ENCODE measurements at places on chromosomes 4 and X.

GRCh38 chrX:10022580-10023245 lies 55.6 kb downstream of the CLDN34 start:
- peak; percentile 73 for DNase-seq

- peak; percentile 89 for DNase-seq
Measured at GRCh38 chr4:177016541-177017141, 223.9 kb upstream of the VEGFC start.

DNA sequence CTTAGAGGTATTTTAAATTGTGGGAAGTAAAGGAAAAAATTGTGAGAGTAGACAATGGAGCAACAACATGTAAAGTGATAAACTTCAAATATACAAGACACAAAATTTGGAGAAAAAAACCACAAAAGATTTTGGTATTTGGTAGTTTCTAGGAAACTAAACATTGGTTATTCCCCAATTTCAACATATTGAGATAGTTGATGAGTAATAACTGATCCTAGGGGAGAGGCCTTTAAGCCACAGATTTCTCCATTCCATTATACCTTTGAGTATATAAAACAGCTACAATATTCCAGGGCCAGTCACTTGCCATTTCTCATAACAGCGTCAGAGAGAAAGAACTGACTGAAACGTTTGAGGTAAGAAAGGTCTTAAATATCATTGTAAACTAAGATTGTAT lies at the start of gene FDCSP:
Gene FDCSP, plus strand, starts transcription at position 301 of the 400 bp plus-strand sequence. CDS start 5,071 bp downstream, outside the sequence.
- no peak for DNase-seq

- peak; percentile 10 for DNase-seq
Measured at GRCh38 chr4:154465085-154465484, 26.5 kb downstream of the DCHS2 start.

DNA sequence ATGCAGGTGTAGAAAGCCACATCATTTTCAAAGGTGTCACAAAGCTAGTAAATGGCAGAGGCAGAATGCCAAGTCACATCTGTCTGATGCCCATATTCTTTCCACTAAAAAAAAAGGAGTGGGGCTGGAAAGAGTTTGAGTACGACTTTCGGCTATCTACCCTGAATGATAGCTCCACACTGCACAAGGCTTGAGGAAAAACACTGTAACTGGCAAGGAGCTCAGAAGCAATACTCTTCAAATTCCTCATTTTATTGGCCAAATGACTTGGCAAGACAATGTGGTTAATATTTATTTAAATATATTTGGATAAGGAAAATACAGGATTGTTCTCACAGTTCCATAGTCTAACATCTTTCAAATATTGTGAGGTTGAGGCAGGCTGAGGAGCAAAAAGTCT lies 5.4 kb upstream of the ADH1C start:
- no peak for DNase-seq

DNA sequence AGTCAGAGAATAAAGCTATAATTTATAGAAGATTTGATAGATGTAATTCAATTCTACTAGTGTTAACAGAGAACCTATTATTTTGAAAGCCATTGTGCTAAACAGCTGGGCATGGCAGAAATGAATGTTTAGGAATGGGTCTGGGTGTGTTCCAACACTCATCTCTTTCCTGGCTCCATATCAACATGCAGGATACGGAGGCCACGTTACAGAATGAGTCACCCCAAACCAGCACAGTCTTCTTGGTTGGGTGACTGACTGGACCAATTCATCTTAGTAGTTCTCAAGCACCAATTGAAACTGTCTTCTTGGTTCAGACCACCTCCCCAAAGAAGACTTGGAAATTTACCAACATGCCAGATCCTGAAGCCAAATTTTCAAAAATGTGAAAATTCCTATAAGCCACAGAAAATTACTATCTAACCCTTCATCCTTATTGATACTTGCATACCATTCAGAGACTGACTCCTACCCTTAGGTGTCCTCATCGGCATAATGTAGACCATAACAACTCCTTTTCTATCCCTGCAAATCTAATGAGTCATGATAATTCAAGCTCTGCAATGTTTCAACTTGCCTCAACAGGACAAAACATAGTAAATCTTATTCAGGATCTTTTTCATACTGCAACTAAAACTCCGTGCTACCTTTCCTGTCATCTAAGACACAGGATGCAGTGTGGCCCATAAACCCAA lies 52.0 kb upstream of the ATOH1 start:
- no peak for DNase-seq

DNA sequence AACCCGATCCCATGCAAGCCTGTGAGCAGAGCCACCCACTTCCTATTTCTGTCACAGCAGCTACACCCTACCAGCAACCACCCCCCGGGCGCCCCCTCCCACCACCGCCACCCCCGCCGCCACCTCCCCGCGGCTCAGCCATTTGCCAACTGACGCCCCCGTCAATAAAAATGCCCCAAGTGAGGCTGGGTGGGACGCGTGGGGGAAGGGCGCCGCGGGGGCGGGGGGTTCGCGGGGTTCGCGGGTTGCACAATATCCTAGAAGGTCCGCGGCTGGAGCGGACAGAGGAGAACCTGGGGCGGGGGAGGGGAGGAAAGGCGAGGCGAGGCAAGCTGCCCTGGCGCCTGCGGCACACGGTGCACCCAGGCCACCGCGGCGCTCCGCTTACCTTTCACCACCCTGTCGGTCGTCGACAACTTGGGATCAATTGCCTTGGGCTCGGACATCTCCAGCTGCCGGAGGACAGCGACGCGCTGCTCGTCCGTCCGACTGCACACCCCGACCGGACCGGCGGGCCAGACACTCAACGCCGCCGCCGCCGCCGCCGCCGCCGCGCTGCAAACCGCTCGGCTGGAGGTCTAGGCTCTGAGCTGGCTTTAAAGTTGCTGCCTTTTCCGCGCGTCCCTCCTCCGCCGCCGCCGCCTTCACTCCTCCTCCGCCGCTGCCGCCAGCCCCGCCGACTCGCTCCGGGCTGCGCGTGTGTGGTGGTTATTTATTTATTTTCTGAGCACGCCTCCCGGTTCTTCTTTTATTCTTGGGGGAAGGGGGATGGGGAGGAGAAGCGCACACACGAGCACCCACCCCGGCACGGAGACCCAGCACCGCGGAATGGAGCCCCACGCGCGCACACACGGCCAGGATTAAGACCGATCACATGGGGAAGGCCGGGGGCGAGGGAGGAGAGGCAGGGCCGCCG lies 717 bp downstream of the PPP3CA start:
- DNase-seq = peak; percentile 60

DNA sequence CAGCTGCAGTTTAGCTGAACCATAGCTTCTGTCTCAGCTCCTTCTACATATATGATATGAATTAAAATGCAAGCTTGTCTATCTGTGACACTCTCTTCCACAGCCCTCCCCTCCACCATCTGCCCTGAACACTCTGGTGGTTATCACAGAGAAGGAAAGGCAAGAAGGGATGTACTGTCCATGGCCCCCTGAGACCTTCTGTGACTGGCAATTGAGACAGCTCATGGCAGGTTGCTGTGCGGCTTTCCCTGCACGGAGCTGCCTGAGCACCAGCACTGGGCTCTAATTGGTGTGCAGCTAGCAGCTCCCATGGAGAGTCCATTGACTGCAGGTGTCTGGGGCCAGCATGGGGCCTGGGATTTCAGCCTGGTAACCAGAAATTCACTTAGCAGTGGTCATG lies 109.8 kb upstream of the ANXA3 start:
- DNase-seq = no peak

DNA sequence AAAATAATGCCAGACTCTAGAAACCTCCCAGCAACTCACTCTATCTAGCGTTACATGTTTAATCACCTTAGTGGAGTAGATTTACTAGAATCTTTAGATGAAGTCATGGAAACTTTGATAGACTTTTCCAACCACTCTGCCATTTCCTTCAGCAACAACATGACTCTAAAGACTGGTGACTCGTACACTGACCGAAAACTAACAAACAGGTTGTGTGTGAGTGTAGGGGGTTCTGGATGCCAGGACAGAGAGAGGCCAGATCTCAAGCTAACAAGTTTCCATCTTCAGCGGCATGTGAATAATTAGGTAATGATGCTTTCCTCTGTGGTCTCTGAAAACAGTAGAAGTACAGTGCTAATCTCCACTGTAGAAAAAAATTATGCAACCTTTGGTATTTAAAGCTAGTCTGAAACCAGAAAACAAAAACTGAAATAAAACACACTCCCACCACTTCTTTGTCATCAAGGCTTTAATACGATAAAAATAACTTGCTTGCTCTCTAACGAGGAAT lies 286.4 kb downstream of the PRDM5 start:
- no peak for DNase-seq

DNA sequence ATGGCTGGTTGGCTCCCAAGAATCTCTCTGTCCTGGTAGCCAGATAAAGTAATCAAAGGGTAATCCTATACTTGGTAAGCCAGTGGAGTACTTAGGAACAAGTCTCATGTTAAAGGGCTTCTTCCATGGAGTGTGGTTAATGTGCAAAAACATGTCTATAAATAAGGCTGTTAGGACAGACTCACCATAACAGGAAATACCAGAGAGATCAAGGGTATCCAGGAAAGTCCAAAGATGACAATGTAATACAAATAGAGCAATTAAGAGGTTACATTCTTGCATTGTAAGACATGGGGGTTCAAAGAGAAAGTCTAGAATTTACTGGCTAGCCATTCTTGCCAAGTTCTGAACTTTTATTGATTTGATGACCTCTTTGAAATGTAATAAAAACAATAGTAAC lies 61.9 kb upstream of the ZCCHC13 start:
- peak; percentile 66 for DNase-seq

DNA sequence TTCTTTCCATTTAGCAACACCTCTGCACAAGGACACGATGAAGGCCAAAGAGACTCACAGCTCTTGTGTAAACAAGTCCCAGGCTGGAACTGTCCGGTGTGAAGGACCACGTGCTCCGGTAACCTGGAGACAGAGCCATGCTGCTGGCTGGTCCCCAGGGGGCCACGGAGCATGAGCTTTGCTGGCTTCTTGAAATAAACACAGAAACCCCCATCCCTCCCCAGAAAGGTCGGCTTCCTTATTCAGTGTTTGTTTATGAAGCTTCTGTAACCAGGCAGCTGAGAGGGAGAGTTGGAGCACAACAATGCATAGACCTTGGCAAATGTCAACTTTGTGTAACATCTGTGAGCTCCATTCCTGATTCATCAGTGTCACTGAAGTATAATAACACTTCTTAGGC lies 109.4 kb downstream of the GPR143 start:
- no peak for DNase-seq

DNA sequence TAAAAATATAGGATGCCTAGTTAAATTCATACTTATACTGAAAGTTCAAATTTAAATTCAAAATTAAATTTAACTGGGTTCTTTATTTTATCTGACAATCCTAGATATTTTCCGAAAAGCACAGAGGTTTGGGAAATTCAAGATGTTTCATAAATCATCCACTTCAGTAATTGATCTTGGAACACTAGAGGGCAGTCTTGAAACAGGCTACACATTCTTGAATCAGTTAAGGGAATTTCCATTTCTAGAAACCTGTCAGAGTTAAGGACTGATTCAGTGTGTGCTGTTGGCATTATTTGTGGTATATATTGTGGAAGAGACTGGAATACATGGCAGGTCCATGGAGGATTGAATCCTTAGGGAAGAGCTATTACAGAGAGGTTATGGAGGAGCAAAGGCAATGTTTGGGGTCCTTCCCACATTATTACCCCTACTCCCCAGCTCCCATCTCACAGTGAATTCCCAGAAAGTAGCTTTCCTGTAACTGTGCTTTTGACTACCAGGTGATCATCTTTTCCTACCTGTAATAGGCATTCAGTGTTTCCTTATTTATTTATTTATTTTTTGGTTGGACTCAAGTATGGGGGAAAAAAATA lies 92.9 kb downstream of the EGF start:
- DNase-seq = peak; percentile 74

- no peak for DNase-seq
Measured at GRCh38 chrX:121000589-121000988, 15.0 kb upstream of the CT47A1 start.

- DNase-seq = no peak
Measured at GRCh38 chr4:75779105-75779757, 54.9 kb downstream of the USO1 start.

- no peak for DNase-seq
Measured at GRCh38 chrX:15855568-15856221, 1.1 kb upstream of the AP1S2 start.

GRCh38 chr4:40458683-40459082 lies 123.5 kb downstream of the CHRNA9 start:
- no peak for DNase-seq

DNA sequence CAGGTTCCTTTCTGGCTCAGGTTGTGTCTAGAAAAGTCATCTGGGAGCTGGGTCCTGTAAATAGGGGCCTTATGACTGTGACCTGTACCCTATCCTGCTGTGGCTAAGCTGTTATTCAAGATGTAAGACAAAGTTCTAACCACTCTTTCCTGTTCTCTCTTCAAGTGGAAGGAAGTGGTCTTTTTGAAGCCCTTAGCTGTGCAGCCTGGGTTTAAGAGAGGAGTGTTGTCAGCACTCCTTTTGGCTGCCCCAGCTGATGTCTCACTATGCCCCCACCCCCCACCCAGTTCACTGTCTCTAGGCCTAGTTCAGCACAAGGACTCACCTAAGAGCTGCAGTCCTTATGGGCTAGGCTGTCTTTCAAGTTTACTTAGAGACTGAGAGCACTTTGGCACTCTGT lies 1069.5 kb downstream of the FAM133A start:
- no peak for DNase-seq

DNA sequence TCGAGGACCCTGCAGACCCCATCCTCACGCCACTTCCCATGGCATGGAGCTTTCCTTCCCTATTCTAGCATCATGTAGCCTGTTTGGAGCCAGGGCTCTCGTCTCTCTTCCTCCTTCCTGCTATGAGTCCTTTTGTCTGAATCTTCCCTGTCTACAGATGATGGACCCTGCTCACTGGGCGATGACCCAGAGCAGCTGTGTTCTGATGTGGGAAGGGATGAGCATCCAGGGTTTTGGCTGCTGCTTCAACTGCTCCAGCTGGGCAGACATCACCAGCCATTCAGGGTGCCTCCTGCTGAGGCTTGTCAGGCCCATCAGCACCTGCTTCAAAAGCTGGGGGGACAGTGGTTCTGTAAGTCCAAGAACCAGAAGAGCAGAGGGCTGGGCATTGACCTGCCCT lies 3.2 kb upstream of the CCKAR start:
- DNase-seq = no peak

- no peak for DNase-seq
Measured at GRCh38 chr4:56048383-56048701, 99.6 kb downstream of the CEP135 start.

- DNase-seq = peak; percentile 80
Measured at GRCh38 chr4:181968371-181968770, 274.8 kb upstream of the TENM3 start.

All from AG10803 (cell line).